ENCODE measurements at places on chromosomes 7 and 10. TPM values are rescaled to one million over a fixed set of nuclear protein-coding genes. Genes with fewer than 3 reads are reported as not detected.
A peak's percentile ranks its signal among the peaks of the same experiment; 100 is the strongest.

The EMX2 gene
- total RNA-seq, result not detected

The PKD1L1 gene
- 0.40 TPM for total RNA-seq

The PDZD7 gene
- 0.42 TPM for total RNA-seq

The CTAGE4 gene
- 12.1 TPM for total RNA-seq

The HOXA13 gene
- 33.8 TPM for total RNA-seq

DNA sequence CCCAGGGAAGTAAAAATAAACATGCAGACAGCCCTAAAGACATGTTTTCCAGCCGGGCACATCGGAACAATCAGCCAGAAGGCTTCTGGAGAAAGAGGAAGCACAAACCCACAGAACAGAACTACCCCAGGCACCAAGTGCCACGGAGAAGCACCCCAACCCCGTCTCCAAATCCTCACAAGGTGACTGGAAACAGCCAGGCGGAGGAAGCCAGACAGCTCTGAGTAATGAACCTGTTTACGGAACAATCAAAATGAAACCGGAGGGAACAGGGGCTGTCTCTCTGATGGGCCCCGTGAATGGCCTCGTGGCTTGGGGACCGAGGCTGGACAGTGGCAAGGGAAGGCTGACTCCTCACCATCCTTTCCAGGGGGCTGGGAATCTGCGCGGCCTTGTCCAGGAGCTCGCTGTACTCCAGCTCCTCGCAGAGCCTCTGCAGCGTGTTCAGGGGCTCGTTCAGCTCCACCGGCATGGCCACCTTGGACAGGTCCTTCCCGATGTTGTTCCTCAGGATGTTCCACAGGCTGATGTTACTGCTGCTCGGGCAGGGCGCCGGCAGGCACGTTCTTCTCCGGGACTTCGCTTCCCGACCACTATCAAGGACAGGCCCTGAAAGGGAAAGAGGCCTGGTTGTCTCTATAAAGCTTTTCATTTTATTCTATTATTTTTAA is 77.0 kb upstream of the GSDME start:
- peak overlapping the region; percentile 1 for H3K27ac ChIP-seq
- no peaks in the 10 kb centered on the region for H3K27me3 ChIP-seq
- DNase-seq, result no peak
- H3K4me1 ChIP-seq, result no peaks in the 10 kb centered on the region

DNA sequence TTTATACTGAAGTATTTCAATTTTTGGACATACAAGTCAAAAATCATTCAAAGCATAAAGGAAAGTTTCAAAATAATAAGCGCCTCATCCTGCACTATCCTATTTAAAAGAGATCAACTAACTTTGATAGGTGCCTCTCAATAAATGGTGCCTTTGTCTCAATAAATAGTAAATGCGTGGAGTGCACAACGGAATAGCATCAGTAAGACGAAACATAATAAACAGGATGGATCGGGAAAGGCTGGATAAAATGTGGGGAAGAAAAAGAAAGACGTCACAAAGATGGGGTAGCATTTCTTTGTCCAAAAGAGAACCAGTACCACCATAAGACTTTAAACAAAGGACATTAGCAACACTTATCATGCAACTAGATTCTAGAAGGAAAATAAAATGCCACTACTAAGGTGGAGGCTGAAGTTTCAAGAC is 571 bp upstream of the PRKAR2B start:
- no peaks in the 10 kb centered on the region for H3K36me3 ChIP-seq
- H3K27ac ChIP-seq, result no peak overlapping the region
- H3K4me1 ChIP-seq, result peaks cover 4% of the 10 kb centered on the region
- no peaks in the 10 kb centered on the region for H3K27me3 ChIP-seq

GRCh38 chr10:77763453-77764430 is 126.1 kb upstream of the KCNMA1 start:
- H3K27me3 ChIP-seq, result no peaks in the 10 kb centered on the region
- peak; percentile 40 for DNase-seq
- no peak overlapping the region for H3K4me3 ChIP-seq
- no peak overlapping the region for H3K27ac ChIP-seq
- no peaks in the 10 kb centered on the region for H3K4me1 ChIP-seq

DNA sequence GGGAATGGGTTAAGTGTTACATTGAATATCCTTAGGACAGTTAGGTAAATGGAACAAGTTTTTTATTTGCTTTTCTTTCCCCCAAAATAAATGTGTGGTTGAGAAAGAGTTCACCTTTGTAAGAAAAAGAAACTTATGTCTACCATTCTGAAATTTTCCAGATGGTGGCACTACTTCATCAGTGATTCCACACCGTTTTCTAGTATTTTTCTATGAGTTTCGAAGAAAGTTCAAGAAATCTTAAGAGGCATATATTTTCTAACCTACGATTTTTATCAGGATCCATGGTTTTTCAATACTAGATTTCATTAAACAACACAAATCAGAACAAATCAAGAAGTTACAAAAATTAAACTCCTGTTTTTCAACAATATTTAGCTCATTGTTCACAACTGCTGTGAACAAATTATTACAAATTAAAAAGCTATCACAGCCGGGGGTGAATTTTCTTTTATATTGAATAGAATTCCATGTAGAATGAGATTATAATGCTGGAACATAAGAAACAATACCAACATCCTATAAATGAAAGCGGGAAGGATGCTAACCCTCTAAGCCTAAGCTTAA is 163.1 kb upstream of the NPVF start:
- H3K4me3 ChIP-seq, result no peak overlapping the region
- DNase-seq, result no peak
- H3K27me3 ChIP-seq, result no peaks in the 10 kb centered on the region
- peaks cover 11% of the 10 kb centered on the region for H3K4me1 ChIP-seq
- no peaks in the 10 kb centered on the region for H3K36me3 ChIP-seq
- H3K27ac ChIP-seq, result peak overlapping the region; percentile 25

DNA sequence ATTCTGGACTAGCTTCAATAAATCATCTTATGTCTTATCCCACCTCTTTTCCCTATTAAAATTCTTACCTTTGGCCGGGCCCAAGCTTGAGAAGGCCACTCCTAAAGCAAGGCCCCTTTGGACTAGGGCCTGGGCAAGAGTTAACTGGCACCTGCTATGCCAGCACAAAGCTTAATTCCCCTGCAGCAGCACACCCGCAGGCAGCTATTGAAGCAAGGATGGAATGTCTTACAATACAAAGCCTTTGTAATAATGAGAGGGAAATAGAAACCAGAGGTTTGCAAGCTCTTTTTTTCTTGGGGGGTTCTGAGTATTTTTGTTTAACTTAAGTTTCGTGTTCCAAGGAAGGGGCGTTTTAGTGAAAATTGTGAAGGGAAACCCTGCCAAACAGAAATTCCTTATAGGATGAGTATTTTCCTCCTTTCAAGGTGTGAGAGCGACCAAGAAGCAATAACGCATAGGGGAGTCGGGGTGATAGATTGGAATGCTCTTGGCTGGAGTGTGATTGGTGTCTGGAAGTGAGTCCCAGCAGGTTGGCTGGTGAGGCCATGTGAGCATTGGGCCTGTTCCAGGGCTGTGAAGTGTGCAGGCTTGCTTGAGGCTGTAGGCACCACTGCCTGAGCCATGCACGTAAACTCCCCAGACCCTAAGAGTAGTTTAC is 148.5 kb downstream of the KIAA1217 start:
- H3K4me1 ChIP-seq, result no peaks in the 10 kb centered on the region
- no peak overlapping the region for H3K4me3 ChIP-seq
- no peak for DNase-seq
- no peaks in the 10 kb centered on the region for H3K36me3 ChIP-seq
- H3K27ac ChIP-seq, result no peak overlapping the region
- H3K27me3 ChIP-seq, result no peaks in the 10 kb centered on the region

GRCh38 chr7:51033727-51034520 is 251.2 kb upstream of the GRB10 start:
- no peaks in the 10 kb centered on the region for H3K27me3 ChIP-seq
- no peaks in the 10 kb centered on the region for H3K36me3 ChIP-seq
- no peak overlapping the region for H3K4me3 ChIP-seq

DNA sequence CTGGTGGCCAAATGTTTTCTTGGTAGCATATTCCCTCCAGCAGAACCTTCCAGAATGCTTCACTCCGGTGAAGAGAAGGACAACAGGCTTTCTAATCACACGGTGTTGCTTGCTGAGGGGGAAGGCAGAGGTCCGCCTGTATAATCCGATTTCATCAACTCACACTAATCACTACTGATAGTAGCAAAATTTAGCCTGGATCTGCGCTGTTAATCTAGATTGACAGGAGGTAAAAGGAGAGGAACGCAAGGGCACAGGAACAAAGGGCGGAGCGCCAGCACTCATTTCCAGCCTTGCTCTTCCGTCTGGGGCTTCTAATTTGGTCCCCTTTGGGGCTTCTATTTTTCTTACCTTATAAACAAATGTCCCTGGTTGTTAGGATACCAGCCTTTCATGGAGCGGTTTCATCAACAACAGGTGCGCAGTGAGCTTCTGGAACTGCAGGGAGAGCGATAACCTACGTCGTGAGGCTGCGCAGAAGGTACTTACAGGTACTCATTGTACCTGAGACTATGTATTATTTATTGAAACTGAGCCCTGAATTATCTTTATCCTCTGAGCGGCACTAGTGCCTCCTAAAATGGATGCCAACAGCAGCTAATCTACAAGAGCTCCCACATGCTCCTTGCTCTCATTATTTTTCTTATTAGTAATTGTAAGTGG is 150.6 kb downstream of the CACNB2 start:
- no peak overlapping the region for H3K4me3 ChIP-seq
- H3K36me3 ChIP-seq, result no peaks in the 10 kb centered on the region
- no peak overlapping the region for H3K27ac ChIP-seq
- H3K27me3 ChIP-seq, result no peaks in the 10 kb centered on the region

GRCh38 chr10:94490789-94491039 is 54.9 kb upstream of the HELLS start:
- no peak for DNase-seq
- H3K27me3 ChIP-seq, result no peaks in the 10 kb centered on the region
- no peaks in the 10 kb centered on the region for H3K4me1 ChIP-seq

DNA sequence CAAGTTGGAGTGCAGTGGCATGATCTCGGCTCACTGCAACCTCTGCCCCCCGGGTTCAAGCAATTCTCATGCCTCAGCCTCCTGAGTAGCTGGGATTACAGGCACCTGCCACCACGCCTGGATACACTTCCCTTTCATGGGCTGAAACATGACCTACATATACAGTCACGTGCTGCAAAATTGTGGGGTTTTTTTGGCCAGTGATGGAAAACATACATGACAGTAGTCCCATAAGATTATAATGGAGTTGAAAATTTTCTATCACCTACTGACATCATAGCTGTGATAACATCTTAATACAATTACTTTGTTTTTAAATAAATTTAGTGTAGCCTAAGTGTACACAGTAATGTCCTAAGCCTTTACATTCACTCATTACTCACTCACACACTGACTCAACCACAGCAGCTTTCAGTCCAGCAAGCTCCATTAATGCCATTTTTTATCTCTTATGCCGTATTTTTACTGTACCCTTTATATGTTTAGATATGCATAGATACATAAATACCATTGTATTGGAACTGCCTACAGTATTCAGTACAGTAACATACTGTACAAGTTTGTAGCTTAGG is 79.9 kb upstream of the TMEM196 start:
- no peaks in the 10 kb centered on the region for H3K4me1 ChIP-seq
- H3K27ac ChIP-seq, result no peak overlapping the region
- H3K27me3 ChIP-seq, result no peaks in the 10 kb centered on the region
- no peak for DNase-seq
- no peak overlapping the region for H3K4me3 ChIP-seq

DNA sequence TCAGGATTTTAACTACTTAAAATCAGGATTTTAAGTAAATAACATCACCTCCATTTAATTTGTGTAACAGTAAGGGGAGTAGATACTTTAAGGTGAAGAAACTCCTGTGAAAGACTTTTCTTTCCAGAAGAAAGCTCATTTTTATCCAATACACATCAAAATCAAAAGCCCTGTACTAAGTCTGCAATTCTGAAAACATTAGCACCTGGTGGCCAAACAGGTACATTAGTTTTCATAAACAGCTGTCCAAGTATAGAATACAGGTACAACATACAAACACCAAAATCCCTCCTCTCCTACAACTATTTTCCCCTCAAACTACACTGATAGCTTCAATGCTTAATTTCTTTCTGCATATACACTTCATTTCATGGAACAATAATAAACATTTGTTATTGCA is 22.9 kb downstream of the FAM3C start:
- no peaks in the 10 kb centered on the region for H3K27me3 ChIP-seq
- no peak overlapping the region for H3K27ac ChIP-seq
- H3K4me1 ChIP-seq, result no peaks in the 10 kb centered on the region

DNA sequence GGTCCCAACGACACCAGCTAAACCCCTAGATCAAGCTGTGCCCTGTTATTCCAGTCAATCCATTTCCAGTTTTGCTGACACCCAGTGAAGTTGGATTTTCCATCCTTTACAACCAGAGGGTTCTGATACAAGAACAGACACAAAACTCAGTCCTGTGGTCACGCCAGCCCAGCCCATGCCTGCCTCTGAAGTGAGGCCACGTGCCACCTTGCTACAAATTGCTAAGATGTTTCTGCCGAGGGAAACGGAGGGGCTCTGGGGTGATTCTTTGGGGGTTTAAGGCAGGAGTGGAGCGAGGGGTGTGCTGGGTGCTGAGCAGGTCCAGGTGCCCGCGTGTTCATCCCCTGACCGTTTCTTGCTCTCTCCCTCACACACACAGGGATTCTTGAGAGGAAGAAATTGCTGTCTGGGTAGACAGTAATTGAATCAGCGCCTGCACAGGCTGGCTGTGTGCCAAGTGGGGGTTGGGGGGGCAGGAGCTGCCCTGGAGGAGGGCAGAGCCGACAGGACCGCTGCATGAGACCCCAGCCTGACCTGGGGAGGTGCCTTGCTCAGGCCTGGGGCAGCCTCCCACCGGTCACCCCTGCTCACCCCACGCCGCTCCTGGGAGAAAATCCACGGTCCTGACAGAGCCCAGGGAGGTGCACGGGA is 38.1 kb downstream of the ADAP1 start:
- DNase-seq, result no peak
- no peaks in the 10 kb centered on the region for H3K36me3 ChIP-seq
- H3K4me3 ChIP-seq, result no peak overlapping the region
- no peaks in the 10 kb centered on the region for H3K27me3 ChIP-seq
- no peak overlapping the region for H3K27ac ChIP-seq

DNA sequence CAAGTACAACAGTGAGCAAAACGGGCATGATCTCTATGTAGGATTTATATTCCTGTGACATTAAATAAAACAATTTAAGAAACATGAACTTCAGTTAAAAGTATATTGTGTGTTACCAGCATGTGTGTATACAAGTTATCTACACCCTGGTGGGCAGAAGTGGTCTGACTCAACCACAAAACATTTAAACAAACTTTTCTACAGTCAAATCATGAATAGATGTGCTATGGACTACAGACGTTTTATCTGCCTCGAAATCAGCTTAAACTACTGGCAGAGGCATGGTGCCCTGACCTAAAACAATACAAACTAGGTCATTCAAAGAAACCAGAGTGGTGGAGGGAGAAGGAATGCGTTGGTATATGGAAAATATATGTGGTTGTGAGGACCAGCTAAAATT is 3.6 kb downstream of the ARL3 start:
- H3K4me1 ChIP-seq, result peaks cover 5% of the 10 kb centered on the region
- no peaks in the 10 kb centered on the region for H3K27me3 ChIP-seq
- no peak for DNase-seq
- no peaks in the 10 kb centered on the region for H3K36me3 ChIP-seq
- no peak overlapping the region for H3K4me3 ChIP-seq
- no peak overlapping the region for H3K27ac ChIP-seq
